Stimulated activated CD8-positive, alpha-beta memory T cell treated with anti-CD3 and anti-CD28 coated beads, Interleukin-7, amount 100 ng/mL, for 1 hour (primary cell): ENCODE measurements at places on chromosomes 12 and 14.

GRCh38 chr14:52336241-52336640, 22.1 kb downstream of the PTGER2 start:
- no peak for DNase-seq

DNA sequence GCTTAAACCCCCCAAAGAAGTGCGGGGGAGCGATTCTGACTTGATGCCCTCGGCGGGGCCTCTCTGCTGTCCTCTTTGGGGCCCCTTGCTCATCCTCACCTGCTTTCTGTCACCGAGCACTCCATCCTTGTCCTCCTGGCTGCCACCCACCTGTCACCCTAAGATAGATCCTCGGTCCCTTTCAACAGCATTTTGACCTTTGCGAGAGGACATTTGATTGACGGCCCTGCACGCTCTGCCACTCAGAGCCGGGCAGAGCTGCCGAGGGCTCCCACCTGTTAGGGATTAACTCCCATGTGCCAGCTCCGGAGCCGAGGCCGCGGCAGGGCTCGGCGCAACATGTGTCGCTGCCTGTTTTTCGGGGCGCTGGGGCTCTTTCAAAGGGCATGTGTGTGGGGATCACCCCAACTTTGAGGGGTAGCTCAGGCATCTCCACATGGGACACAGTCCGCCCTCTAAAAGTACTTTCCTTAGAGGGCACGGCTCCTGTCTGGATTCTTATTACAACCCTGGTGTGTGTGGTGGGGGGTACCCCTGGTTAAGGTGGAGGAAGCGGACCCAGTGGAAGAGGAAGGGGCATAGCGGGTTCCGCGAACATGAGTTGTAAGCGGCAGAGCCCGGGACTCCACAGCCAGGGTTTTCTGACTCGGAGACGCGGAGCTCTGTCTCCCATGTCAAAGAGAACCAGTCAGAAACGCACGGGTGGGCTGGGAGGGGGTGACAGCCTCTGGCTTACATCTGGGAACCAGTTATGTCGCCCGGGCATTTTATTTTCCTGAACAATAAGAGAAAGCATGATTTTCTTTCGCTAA, 811 bp upstream of the MEG3 start:
- no peak for DNase-seq

- no peak for DNase-seq
Observed at GRCh38 chr12:25950329-25951115, 8.0 kb upstream of the RASSF8 start.

DNA sequence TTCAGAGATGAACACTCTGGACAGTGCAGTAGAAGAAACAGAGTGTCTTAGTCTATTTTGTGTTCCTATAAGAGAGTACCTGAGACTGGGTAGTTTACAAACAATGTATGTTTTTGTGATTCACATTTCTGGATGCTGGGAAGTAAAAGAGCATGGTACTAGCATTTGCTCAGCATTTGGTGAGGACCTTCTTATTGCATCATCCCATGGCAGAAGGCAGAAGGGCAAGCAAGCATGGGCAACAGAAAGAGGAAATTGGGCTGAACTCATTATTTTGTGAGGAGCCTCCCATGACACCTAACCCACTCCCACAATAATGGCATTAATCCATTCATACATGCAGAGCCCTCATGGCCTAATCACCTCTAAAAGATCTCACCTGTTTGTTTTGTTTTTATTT, 8.0 kb downstream of the ANKS1B start:
- no peak for DNase-seq

DNA sequence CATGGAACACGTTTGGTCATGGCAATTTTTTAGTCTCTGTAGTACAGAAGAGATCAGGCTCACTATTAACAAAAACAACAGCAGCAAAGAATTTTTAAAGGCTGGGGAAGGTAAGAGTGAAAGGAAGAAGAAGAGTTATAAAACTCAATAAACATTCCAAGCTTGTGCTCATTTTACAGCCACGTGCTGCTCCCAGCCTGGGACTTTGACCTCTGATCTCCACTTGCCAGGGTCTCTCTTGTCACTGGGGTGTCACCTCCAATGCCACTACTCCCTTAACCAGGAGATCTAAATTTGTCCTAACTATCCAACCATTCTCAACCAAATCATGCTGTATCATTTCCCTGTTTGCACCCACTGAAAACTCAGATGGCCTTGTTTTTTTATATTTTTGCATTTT, 605.1 kb downstream of the VRK1 start:
- no peak for DNase-seq

- DNase-seq, result no peak
Observed at GRCh38 chr14:99728981-99729451, 44.9 kb downstream of the CYP46A1 start.

GRCh38 chr14:100341301-100342031, 18.3 kb downstream of the SLC25A47 start:
- no peak for DNase-seq

- DNase-seq, result no peak
Observed at GRCh38 chr12:111964935-111965334, 48.0 kb downstream of the TMEM116 start.

- DNase-seq, result no peak
Observed at GRCh38 chr14:24965934-24966578, 83.9 kb downstream of the STXBP6 start.

- DNase-seq, result no peak
Observed at GRCh38 chr12:50331745-50332144, 48.4 kb upstream of the LIMA1 start.
